Keratinocyte (primary cell): ENCODE measurements at places on chromosomes 4 and X. TPM values are rescaled to one million over a fixed set of nuclear protein-coding genes. Genes with fewer than 3 reads are reported as not detected.

Gene GPR82
- polyA plus RNA-seq, result not detected in 3 replicates

Gene DCAF12L2
- 0.04 TPM in 1 of 3 replicates, not detected in the others for polyA plus RNA-seq

Gene TMSB15C
- polyA plus RNA-seq, result 0.86 to 1.5 TPM (median 1.2 TPM) in 3 replicates

Gene MAGEA10
- polyA plus RNA-seq, result not detected in 3 replicates

- no peaks in the 10 kb centered on the region for H3K36me3 ChIP-seq
- H3K27me3 ChIP-seq, result no peaks in the 10 kb centered on the region
- DNase-seq, result no peak
- no peaks in the 10 kb centered on the region for H3K4me1 ChIP-seq
- no peak overlapping the region for H3K27ac ChIP-seq
Observed at GRCh38 chrX:39527025-39527424, 570.7 kb downstream of the BCOR start.

GRCh38 chrX:87846956-87847355, 329.4 kb downstream of the KLHL4 start:
- no peaks in the 10 kb centered on the region for H3K27me3 ChIP-seq
- no peaks in the 10 kb centered on the region for H3K36me3 ChIP-seq
- H3K4me3 ChIP-seq, result no peak overlapping the region

GRCh38 chr4:76641351-76641750, 206.3 kb downstream of the SHROOM3 start:
- H3K36me3 ChIP-seq, result no peaks in the 10 kb centered on the region
- H3K27me3 ChIP-seq, result no peaks in the 10 kb centered on the region
- H3K27ac ChIP-seq, result no peak overlapping the region
- H3K4me1 ChIP-seq, result peaks cover 54% of the 10 kb centered on the region
- H3K4me3 ChIP-seq, result no peak overlapping the region

- H3K4me3 ChIP-seq, result no peak overlapping the region
- H3K27ac ChIP-seq, result no peak overlapping the region
- H3K4me1 ChIP-seq, result no peaks in the 10 kb centered on the region
- no peak for DNase-seq
- H3K36me3 ChIP-seq, result no peaks in the 10 kb centered on the region
Observed at GRCh38 chr4:176671532-176671931, 121.2 kb downstream of the VEGFC start.

- DNase-seq, result no peak
- H3K27ac ChIP-seq, result peak overlapping the region; percentile 69
- H3K4me1 ChIP-seq, result peaks cover 4% of the 10 kb centered on the region
- H3K4me3 ChIP-seq, result peak overlapping the region; percentile 47
- H3K36me3 ChIP-seq, result no peaks in the 10 kb centered on the region
Observed at GRCh38 chrX:81202456-81202819, 536 bp downstream of the SH3BGRL start.

DNA sequence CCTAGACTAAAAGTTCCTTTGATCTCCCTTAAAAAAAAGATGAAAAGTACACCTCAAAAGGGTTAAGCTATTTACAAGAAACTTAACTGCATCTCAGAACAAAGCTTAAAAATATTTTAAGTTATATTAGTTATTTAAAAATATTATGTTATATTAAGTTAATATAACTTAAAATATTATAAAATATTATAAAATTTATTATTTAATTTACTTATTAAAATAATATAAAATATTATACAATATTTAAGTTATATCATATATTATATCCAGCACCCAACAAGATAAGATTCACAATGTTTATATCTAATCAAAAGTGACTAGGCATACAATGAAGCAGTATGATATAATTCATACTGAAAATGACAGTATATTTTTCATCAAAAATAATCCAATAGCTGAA, 296.9 kb downstream of the DCHS2 start:
- H3K36me3 ChIP-seq, result no peaks in the 10 kb centered on the region
- no peaks in the 10 kb centered on the region for H3K27me3 ChIP-seq
- H3K4me3 ChIP-seq, result no peak overlapping the region
- no peaks in the 10 kb centered on the region for H3K4me1 ChIP-seq

- H3K4me1 ChIP-seq, result no peaks in the 10 kb centered on the region
- peaks cover 22% of the 10 kb centered on the region for H3K27me3 ChIP-seq
- no peaks in the 10 kb centered on the region for H3K36me3 ChIP-seq
- no peak overlapping the region for H3K4me3 ChIP-seq
- no peak overlapping the region for H3K27ac ChIP-seq
Observed at GRCh38 chr4:8141935-8142334, 16.7 kb downstream of the ABLIM2 start.

- no peak overlapping the region for H3K4me3 ChIP-seq
- no peaks in the 10 kb centered on the region for H3K4me1 ChIP-seq
- H3K36me3 ChIP-seq, result no peaks in the 10 kb centered on the region
- no peak for DNase-seq
Observed at GRCh38 chr4:59848457-59848856, 1351.7 kb upstream of the ADGRL3 start.

- no peak for DNase-seq
- H3K4me1 ChIP-seq, result no peaks in the 10 kb centered on the region
- no peak overlapping the region for H3K27ac ChIP-seq
- no peak overlapping the region for H3K4me3 ChIP-seq
- H3K36me3 ChIP-seq, result no peaks in the 10 kb centered on the region
Observed at GRCh38 chrX:17643528-17643927, 93.8 kb upstream of the SCML1 start.

DNA sequence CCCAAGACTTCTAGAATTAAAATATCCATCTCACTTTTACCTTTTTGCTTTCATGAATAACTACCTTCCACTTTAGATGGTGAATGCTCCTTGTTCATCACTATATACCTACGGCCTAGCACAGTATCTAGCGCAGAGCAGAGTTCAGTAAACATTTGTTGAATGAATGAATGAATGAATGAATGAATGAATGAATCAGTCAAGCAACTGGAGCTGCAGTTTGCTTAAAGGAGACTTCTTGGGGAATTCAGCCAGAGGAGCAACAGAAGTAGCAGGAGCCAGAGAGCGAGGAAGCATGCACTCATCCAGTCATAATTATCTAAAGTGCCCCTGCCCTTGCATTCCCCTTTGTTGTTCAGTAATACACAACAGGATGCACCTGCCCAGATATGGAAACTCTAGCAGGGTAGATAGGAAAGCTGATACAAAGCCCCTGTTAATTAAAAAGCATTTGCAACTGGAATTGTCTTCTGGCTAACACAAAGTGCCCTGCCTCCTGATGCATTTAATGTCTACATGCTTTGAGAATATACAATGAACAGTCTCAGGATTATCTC, 103.0 kb upstream of the MBNL3 start:
- H3K4me3 ChIP-seq, result no peak overlapping the region
- no peak overlapping the region for H3K27ac ChIP-seq
- no peaks in the 10 kb centered on the region for H3K27me3 ChIP-seq
- no peaks in the 10 kb centered on the region for H3K36me3 ChIP-seq

- no peak overlapping the region for H3K4me3 ChIP-seq
- no peaks in the 10 kb centered on the region for H3K27me3 ChIP-seq
- H3K4me1 ChIP-seq, result no peaks in the 10 kb centered on the region
- H3K27ac ChIP-seq, result no peak overlapping the region
Observed at GRCh38 chrX:44451056-44451455, 91.6 kb downstream of the FUNDC1 start.

GRCh38 chr4:25813448-25814106, 49.2 kb downstream of the SEL1L3 start:
- no peak for DNase-seq
- H3K27ac ChIP-seq, result peak overlapping the region; percentile 70
- no peaks in the 10 kb centered on the region for H3K27me3 ChIP-seq
- peaks cover 51% of the 10 kb centered on the region for H3K4me1 ChIP-seq
- no peak overlapping the region for H3K4me3 ChIP-seq

GRCh38 chr4:43822621-43823020, 626.0 kb downstream of the KCTD8 start:
- no peaks in the 10 kb centered on the region for H3K27me3 ChIP-seq
- no peak for DNase-seq
- no peaks in the 10 kb centered on the region for H3K4me1 ChIP-seq
- no peaks in the 10 kb centered on the region for H3K36me3 ChIP-seq
- no peak overlapping the region for H3K27ac ChIP-seq

- H3K4me1 ChIP-seq, result peaks cover 3% of the 10 kb centered on the region
- H3K36me3 ChIP-seq, result no peaks in the 10 kb centered on the region
- H3K4me3 ChIP-seq, result no peak overlapping the region
- no peak overlapping the region for H3K27ac ChIP-seq
Observed at GRCh38 chrX:112967341-112967740, 126.7 kb upstream of the AMOT start.

- no peaks in the 10 kb centered on the region for H3K27me3 ChIP-seq
- no peak for DNase-seq
- H3K27ac ChIP-seq, result no peak overlapping the region
- H3K4me1 ChIP-seq, result peaks cover 9% of the 10 kb centered on the region
- H3K4me3 ChIP-seq, result no peak overlapping the region
Observed at GRCh38 chrX:2714551-2714950, 23.5 kb downstream of the CD99 start.
